ENCODE measurements at places on chromosomes 11 and 22.

GRCh38 chr11:119339589-119340334 lies 921 bp downstream of the C1QTNF5 start:
- peak overlapping the region; percentile 85 for H3K4me3 ChIP-seq
- no peak for DNase-seq
- H3K4me1 ChIP-seq, result peaks cover 57% of the 10 kb centered on the region
- no peaks in the 10 kb centered on the region for H3K27me3 ChIP-seq

DNA sequence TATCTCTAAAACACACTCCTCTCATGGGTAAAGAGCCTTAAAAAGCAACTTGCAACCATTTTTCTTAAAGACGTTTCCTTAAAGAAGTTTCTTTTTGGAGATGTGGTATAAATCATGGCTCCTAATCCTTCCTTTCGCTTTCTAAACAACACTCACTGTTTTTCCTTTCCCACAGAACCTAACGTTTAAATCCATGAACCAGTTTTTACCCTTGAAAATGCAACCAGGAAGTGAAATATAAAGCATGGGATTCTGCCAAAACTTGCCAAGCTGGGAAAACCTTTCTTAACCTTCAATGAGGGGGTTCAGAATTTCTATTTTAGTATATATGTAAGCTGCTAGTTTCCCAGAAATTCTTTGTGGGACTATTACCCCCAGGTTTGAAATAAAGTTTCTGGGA lies 8.6 kb downstream of the PLEKHA7 start:
- H3K27me3 ChIP-seq, result no peaks in the 10 kb centered on the region
- DNase-seq, result no peak
- no peak overlapping the region for H3K4me3 ChIP-seq
- H3K27ac ChIP-seq, result no peak overlapping the region

- no peak for DNase-seq
- H3K36me3 ChIP-seq, result no peaks in the 10 kb centered on the region
- no peaks in the 10 kb centered on the region for H3K27me3 ChIP-seq
- H3K27ac ChIP-seq, result no peak overlapping the region
- H3K4me1 ChIP-seq, result no peaks in the 10 kb centered on the region
Measured at GRCh38 chr11:124101737-124102136, 13.5 kb upstream of the VWA5A start.

GRCh38 chr22:46052801-46053562 lies 76.0 kb upstream of the WNT7B start:
- H3K27me3 ChIP-seq, result no peaks in the 10 kb centered on the region
- DNase-seq, result no peak
- no peaks in the 10 kb centered on the region for H3K36me3 ChIP-seq
- peaks cover 92% of the 10 kb centered on the region for H3K4me1 ChIP-seq
- peak overlapping the region; percentile 75 for H3K4me3 ChIP-seq
- peak overlapping the region; percentile 100 for H3K27ac ChIP-seq

DNA sequence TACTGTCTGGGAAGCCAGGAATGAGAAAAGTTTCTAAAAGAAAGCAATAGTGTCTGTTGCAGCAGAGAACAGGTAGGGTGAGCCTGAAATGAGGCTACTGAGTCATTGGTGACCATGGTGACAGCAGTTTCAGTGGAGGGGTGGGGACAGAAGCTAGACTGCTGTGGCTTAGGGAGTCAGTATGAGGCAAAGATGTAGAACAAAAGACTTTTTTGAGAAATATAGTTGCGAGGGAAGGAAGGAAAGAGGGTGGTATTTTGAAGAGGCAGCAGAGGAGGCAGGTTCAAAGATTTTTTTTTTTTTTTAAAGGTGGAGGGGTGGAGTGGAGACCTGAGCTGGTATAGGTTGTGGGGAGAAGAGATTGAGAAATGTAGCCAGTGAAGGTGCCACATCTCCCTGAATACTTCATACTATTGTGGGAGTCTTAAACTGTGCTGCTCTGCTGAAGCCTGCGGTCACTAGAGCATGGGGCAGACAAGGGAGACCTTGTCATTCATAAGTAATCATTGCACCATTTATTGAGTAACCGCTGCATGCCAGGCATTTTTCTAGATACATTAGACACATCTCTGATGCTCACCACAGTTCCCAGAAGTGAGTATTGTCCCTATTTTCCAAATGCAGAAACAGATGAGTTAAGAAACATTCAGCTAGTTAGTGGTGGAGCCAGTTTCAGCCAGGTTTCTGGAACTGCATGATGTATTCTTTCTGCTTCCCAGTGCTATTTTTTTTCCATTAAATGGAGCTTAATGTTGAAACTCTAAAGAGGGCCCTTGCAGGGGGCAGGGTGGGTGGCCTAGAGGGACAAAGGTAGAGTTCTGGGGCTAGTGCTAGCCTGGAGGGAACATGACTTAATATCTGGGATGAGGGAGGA lies 49.9 kb downstream of the STIM1 start:
- no peak for DNase-seq
- H3K4me3 ChIP-seq, result no peak overlapping the region
- H3K4me1 ChIP-seq, result peaks cover 64% of the 10 kb centered on the region
- H3K27ac ChIP-seq, result peak overlapping the region; percentile 20
- no peaks in the 10 kb centered on the region for H3K27me3 ChIP-seq

DNA sequence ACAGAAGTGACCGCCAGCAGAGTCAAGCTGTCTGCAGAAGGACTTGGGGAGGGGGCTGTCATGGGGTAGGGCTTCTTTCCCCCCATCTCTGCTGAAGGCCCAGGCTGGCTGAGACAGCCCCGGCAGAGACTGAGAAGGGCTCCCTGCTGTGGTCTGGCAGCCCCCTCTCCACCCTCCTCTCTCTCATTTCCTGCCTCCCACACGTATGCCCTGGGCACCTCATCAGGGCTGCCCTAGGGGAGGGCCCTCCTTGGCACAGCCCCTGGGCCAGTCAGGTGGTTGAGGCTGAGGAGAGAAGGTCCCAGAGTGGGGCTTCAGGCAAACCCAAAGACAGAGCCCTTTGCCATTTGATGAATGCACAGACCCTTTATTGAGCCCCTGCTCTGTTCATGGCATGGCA lies 3.6 kb downstream of the RASD2 start:
- H3K4me1 ChIP-seq, result peaks cover 20% of the 10 kb centered on the region
- H3K27ac ChIP-seq, result no peak overlapping the region
- H3K27me3 ChIP-seq, result no peaks in the 10 kb centered on the region

DNA sequence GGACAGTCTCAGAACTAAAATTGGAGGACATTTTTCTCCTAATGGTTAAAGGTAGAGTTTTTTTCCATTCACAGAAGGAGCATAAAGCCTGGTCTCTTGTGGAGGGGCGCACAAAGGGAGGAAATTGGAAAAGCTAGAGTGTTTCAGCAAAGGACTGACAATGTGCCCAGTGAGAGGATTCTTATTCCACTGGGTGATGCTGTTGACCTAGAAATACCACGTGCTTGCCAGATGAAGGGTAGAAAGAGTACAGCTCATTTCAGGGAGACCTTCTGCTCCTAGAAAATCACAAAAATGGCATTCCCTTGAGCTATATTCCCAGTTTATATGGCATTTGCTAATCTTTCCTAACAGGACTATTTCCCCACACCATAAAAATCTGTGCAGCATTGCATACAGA lies 21.1 kb downstream of the MS4A6E start:
- no peaks in the 10 kb centered on the region for H3K4me1 ChIP-seq
- H3K27ac ChIP-seq, result no peak overlapping the region
- no peak for DNase-seq
- H3K36me3 ChIP-seq, result no peaks in the 10 kb centered on the region

- peaks cover 50% of the 10 kb centered on the region for H3K4me1 ChIP-seq
- no peaks in the 10 kb centered on the region for H3K36me3 ChIP-seq
- H3K27ac ChIP-seq, result peak overlapping the region; percentile 36
- H3K27me3 ChIP-seq, result no peaks in the 10 kb centered on the region
- DNase-seq, result no peak
Measured at GRCh38 chr22:45446216-45446615, 32.7 kb downstream of the RIBC2 start.

DNA sequence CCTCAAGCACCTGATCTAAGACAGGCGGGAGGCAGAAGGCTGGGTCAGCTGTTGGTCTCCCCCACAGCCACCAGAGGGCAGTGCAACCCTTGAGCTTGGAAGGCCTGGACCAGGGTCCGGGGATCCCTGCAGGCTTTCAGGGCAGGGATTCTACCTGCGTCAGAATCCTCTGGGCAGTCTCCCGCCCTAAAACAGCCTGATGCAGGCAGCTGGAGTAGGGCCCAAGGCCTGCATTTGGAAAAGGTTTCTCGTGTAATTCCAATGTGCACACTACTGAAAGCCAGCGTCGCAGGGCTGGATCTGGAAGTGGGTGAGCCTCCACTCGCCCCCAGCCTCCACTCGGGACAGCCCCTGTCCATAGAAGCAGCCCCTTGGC lies 31.8 kb downstream of the BID start:
- no peak for DNase-seq
- H3K4me3 ChIP-seq, result no peak overlapping the region
- H3K4me1 ChIP-seq, result peaks cover 6% of the 10 kb centered on the region
- H3K27ac ChIP-seq, result no peak overlapping the region
- no peaks in the 10 kb centered on the region for H3K27me3 ChIP-seq

GRCh38 chr11:19027829-19028595 lies 32.5 kb downstream of the MRGPRX2 start:
- no peak for DNase-seq
- no peak overlapping the region for H3K27ac ChIP-seq
- no peaks in the 10 kb centered on the region for H3K36me3 ChIP-seq

DNA sequence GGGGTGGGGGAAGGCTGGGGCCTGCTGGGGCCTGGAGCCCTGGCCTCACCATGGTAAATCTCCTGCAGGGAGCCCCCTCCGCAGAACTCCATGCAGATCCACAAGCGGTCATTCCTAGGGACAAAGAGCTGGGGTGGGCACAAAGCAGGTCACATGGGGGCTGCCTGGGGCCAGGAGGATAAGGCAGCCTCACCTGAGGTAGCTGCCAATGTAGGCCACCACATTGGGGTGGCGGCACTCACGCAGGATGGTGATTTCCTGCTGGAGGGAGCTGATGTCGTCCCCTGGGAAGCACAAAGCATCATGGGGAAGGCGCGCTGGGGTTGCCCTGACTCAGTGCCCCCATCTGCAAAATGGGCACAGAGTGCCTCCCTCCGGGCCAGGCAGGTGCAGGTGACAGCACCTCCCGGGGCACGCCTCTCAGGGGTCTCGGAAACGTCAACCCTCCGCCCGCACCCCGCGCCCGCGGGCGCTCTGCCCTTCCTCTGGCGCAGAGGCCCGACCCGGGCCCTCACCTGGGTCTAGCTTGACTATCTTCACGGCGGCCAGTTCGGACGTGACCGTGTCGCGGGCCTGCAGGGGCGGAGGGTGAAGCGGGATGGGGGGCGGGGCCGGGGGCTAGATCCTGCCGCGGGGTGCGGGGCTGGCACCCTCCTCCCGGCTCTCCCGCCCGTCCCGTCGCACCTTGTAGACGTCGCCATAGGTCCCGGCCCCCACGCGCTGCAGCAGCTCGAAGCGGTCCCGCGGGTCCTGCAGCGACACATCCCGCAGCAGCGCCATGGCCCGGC lies 450 bp downstream of the MAP4K2 start:
- H3K36me3 ChIP-seq, result no peaks in the 10 kb centered on the region
- peak overlapping the region; percentile 72 for H3K4me3 ChIP-seq
- H3K27me3 ChIP-seq, result no peaks in the 10 kb centered on the region
- DNase-seq, result no peak
- H3K4me1 ChIP-seq, result peaks cover 27% of the 10 kb centered on the region
- H3K27ac ChIP-seq, result peak overlapping the region; percentile 92

DNA sequence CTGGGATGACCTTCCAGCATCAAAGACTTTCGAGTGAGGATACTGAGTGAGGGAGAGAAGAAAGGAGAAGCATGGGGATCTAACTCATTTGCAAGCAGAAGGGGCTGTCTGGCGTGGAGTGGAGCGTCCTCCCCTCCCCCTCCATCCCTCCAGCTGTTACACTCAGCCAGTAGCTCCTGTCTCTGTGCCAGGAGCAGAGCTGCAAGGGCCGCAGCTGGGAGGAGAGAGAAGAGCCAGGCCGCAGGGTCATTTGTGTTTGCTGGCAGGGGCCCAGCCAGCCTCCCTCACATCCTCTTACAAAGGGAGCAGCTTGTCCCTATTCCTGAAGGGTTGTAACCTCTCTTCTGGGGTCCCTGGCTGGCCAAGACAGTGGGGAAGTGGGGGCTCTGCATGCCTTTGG lies 57.9 kb downstream of the NECTIN1 start:
- no peaks in the 10 kb centered on the region for H3K36me3 ChIP-seq
- H3K4me1 ChIP-seq, result peaks cover 39% of the 10 kb centered on the region
- H3K27ac ChIP-seq, result peak overlapping the region; percentile 24
- H3K27me3 ChIP-seq, result no peaks in the 10 kb centered on the region

DNA sequence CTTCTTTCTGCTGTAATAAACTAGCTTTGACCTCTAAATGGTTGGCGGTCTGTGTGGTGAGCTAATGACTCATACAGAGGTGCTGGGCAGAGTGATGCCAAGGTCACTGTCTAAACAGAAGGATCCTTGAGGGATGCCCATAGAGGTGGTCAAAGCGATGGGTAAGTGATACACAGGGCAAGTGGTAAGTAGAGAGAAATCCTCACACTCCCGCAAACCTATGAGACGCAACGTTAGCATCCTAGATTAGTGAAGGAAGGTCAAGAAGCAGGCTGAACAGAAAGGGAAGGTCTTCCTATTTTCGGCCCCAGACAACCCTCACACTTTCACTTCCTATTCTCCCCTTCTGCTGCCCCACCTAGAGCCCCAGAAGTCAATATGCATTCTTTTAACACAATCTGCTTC lies 65.6 kb upstream of the SESN3 start:
- H3K36me3 ChIP-seq, result no peaks in the 10 kb centered on the region
- no peak for DNase-seq
- no peak overlapping the region for H3K27ac ChIP-seq
- H3K4me1 ChIP-seq, result no peaks in the 10 kb centered on the region
- no peak overlapping the region for H3K4me3 ChIP-seq

DNA sequence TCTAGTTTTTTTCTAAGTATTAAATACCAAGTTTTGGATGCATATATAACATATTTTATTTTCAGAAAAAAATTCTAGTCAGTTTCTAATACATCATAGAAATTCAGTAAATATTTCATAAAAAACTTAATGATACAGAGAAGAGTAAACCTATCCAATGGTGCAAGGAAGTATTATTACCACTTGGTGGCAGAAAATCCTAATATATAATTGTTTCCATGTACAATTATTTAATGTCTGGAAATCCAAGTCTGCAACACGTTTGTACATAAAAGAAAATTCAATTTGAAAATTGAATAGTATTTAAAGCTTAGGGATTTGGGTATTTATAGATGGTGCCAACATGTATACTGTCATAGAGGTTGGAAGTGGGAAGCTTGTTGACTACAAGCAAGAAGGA lies 127.0 kb downstream of the TRPC6 start:
- no peaks in the 10 kb centered on the region for H3K36me3 ChIP-seq
- no peaks in the 10 kb centered on the region for H3K4me1 ChIP-seq
- no peak overlapping the region for H3K4me3 ChIP-seq
- H3K27ac ChIP-seq, result no peak overlapping the region

- H3K36me3 ChIP-seq, result no peaks in the 10 kb centered on the region
- no peaks in the 10 kb centered on the region for H3K27me3 ChIP-seq
- peaks cover 13% of the 10 kb centered on the region for H3K4me1 ChIP-seq
- no peak for DNase-seq
Measured at GRCh38 chr11:19952116-19952605, 208.1 kb downstream of the DBX1 start.

- no peak overlapping the region for H3K4me3 ChIP-seq
- no peaks in the 10 kb centered on the region for H3K27me3 ChIP-seq
- H3K4me1 ChIP-seq, result no peaks in the 10 kb centered on the region
- no peak for DNase-seq
Measured at GRCh38 chr11:34806875-34807274, 109.3 kb downstream of the APIP start.

GRCh38 chr11:69395287-69395686 lies 86.2 kb upstream of the LINC01488 start:
- H3K27ac ChIP-seq, result no peak overlapping the region
- H3K4me1 ChIP-seq, result peaks cover 12% of the 10 kb centered on the region
- no peak for DNase-seq
- no peak overlapping the region for H3K4me3 ChIP-seq
- no peaks in the 10 kb centered on the region for H3K27me3 ChIP-seq
